Pancreas (tissue), 10 donors: ENCODE measurements at places on chromosomes 1 and 21. TPM values are rescaled to one million over a fixed set of nuclear protein-coding genes. Genes with fewer than 3 reads are reported as not detected.

GRCh38 chr1:243489158-243489527 is 233.3 kb downstream of the SDCCAG8 start:
- peaks cover 8% of the 10 kb centered on the region for H3K36me3 ChIP-seq
- H3K27ac ChIP-seq: no peak overlapping the region
- H3K4me1 ChIP-seq: no peaks in the 10 kb centered on the region

The PRAMEF15 gene
- polyA plus RNA-seq: not detected

The SLC35D1 gene
- 1.9 TPM for polyA plus RNA-seq

GRCh38 chr1:93776728-93777127 is 95.1 kb upstream of the BCAR3 start:
- H3K27ac ChIP-seq: no peak overlapping the region
- no peaks in the 10 kb centered on the region for H3K4me1 ChIP-seq
- no peak for DNase-seq

The DPT gene
- polyA plus RNA-seq: 16.2 TPM

The AMY1C gene
- not detected for polyA plus RNA-seq

DNA sequence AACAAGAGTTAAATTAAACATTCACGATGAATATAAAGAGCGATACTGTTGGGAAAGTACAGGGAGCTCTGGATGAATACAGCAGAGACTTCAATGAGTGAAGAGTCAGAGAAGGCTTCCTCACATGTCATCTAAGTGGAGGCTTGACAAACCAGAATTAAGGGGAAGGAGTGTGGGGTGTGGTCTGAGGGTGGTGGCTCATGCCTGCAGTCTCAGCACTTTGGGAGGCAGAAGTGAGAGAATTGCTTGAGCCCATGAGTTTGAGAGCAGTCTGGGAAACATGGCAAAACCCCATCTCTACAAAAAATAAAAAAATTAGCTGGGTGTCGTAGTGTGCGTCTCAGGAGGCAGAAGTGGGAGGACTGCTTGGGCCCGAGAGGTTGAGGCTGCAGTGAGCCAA is 8.7 kb downstream of the SDHB start:
- DNase-seq: no peak
- H3K4me1 ChIP-seq: no peaks in the 10 kb centered on the region
- no peak overlapping the region for H3K27ac ChIP-seq
- no peak overlapping the region for H3K4me3 ChIP-seq
- peaks cover 27% of the 10 kb centered on the region for H3K36me3 ChIP-seq
- H3K27me3 ChIP-seq: no peaks in the 10 kb centered on the region

The ELAPOR1 gene
- polyA plus RNA-seq: 82.8 TPM

- H3K27ac ChIP-seq: no peak overlapping the region
- no peak overlapping the region for H3K4me3 ChIP-seq
- H3K27me3 ChIP-seq: no peaks in the 10 kb centered on the region
- DNase-seq: no peak
- H3K4me1 ChIP-seq: no peaks in the 10 kb centered on the region
Measured at GRCh38 chr1:29218223-29218622, 12.5 kb downstream of the MECR start.

The EPHB2 gene
- 1.3 TPM for polyA plus RNA-seq

The CTSK gene
- 5.5 TPM for polyA plus RNA-seq

DNA sequence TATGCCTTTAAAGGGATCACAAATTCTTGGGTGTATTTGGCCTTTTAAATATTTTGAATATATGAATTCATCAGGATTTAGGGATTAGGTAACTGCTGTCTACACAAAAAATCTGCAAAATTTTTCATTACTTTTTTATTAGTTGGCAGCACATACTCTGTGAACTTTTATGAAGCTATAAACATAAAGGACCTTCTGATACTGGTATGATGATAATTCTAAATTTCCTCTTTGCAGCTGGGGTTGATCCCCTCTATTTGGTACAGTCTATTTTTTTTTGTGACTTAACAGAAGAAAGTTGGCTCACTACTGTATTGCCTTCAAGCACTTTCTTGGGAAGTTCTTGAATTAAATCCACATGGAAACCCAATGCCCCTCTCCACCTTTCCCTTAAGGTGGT is 416.1 kb downstream of the LMO4 start:
- no peaks in the 10 kb centered on the region for H3K4me1 ChIP-seq
- H3K27me3 ChIP-seq: no peaks in the 10 kb centered on the region
- DNase-seq: no peak
- H3K4me3 ChIP-seq: no peak overlapping the region
- H3K27ac ChIP-seq: no peak overlapping the region

- DNase-seq: no peak
- H3K4me1 ChIP-seq: no peaks in the 10 kb centered on the region
- H3K27me3 ChIP-seq: no peaks in the 10 kb centered on the region
Measured at GRCh38 chr1:211985556-211986264, 49.6 kb downstream of the INTS7 start.
